ENCODE measurements at places on chromosomes 5 and 9. TPM values are rescaled to one million over a fixed set of nuclear protein-coding genes. Genes with fewer than 3 reads are reported as not detected.
A peak's percentile ranks its signal among the peaks of the same experiment; 100 is the strongest.

DNA sequence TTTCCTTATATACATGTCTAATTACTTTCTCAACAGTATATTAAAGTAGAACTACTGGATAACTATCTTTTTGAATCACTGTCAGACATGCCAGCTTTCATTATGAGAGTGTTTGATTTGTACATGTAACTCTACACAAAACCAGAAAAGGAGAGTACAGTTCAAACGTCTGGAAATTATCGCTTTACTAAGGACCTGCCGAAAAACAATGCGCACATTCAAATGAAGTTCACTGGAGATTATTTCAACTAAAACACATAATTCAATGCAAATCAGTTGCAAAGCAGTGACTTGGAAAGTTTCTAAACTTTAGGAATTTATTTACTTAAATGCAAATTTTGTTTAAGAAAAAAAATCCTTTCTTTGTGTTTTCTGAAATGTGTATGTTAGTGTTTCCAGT, 942.5 kb downstream of the EFNA5 start:
- H3K27ac ChIP-seq, result no peak overlapping the region
- DNase-seq, result no peak
- no peak overlapping the region for H3K4me3 ChIP-seq
- H3K27me3 ChIP-seq, result no peaks in the 10 kb centered on the region

- H3K4me1 ChIP-seq, result peaks cover 11% of the 10 kb centered on the region
- no peaks in the 10 kb centered on the region for H3K36me3 ChIP-seq
- no peaks in the 10 kb centered on the region for H3K27me3 ChIP-seq
- peak overlapping the region; percentile 86 for H3K4me3 ChIP-seq
- DNase-seq, result peak; percentile 68
Observed at GRCh38 chr9:27528886-27529315, 713 bp downstream of the MOB3B start.

DNA sequence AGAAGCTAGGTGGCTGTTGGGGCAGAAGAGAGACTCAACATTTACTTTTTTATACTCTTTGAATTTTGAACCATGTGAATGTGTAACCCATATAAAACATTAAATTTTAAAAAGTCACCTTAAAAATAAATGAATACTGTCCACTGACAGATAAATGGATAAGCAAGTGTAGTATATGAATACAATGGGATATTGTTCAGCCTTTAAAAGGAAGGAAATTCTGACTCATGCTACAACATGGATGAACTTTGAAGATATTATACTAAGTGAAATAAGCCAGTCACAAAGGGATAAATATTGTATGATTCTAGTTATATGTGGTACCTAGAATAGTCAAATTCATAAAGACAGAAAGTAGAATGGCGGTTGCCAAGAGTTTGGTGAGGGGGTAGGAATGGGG, 113.9 kb downstream of the TMEM174 start:
- no peak overlapping the region for H3K27ac ChIP-seq
- H3K4me3 ChIP-seq, result no peak overlapping the region
- DNase-seq, result no peak
- no peaks in the 10 kb centered on the region for H3K4me1 ChIP-seq

- H3K4me1 ChIP-seq, result no peaks in the 10 kb centered on the region
- H3K36me3 ChIP-seq, result no peaks in the 10 kb centered on the region
- H3K27me3 ChIP-seq, result no peaks in the 10 kb centered on the region
- H3K4me3 ChIP-seq, result no peak overlapping the region
Observed at GRCh38 chr5:32753051-32753450, 41.9 kb downstream of the NPR3 start.

GRCh38 chr9:121323449-121324151, 46.5 kb downstream of the STOM start:
- no peak for DNase-seq
- H3K4me3 ChIP-seq, result no peak overlapping the region
- H3K36me3 ChIP-seq, result peaks cover 48% of the 10 kb centered on the region
- H3K27ac ChIP-seq, result peak overlapping the region; percentile 87
- H3K4me1 ChIP-seq, result peaks cover 41% of the 10 kb centered on the region

DNA sequence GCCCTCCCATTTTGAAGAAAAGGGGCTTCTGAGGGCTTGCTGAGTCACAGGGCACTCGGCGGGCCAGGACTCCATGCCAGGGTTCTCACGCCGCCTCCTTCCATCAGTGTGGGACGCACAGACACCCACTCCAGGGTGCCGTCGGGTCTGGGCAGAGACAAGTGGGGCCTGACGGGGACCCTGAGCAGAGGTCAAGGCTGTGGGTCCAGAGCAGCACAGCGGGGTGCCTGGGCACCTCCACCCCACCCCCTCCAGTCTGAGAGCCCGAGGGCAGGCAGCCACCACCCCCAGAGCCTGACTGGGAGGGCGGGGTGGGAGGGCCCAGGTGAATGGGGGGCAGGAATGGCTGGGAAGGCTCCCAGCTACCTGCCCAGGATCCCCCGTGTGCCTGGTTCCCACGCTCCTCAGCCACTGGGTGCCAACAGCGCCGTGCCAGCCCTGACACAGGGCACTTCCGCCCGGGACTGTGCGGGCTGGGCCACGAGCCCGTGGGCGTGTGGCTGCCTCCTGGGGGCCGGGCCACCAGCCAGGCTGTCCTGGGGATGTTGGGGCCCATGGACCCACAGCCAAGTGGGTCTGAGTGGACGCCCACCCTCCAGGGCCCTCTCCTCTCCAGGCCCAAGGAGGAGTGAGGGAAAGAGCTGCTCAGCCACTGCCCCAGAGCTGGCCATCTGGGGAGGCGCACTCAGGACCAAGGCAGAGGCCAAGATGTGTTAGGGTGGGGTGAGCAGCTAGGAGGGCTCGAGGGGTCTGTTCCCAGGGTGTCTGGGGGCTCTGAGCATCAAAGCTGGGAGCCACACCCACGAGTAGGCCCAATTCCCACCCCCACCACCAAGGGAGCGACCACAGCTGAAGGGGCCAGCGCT, 10.1 kb upstream of the NRARP start:
- no peaks in the 10 kb centered on the region for H3K36me3 ChIP-seq
- H3K4me3 ChIP-seq, result no peak overlapping the region
- peaks cover 68% of the 10 kb centered on the region for H3K4me1 ChIP-seq
- peak overlapping the region; percentile 94 for H3K27ac ChIP-seq
- H3K27me3 ChIP-seq, result peaks cover 17% of the 10 kb centered on the region
- DNase-seq, result peak; percentile 44

GRCh38 chr5:167294882-167295680, 996.4 kb upstream of the WWC1 start:
- no peaks in the 10 kb centered on the region for H3K27me3 ChIP-seq
- H3K27ac ChIP-seq, result peak overlapping the region; percentile 47
- no peaks in the 10 kb centered on the region for H3K36me3 ChIP-seq
- no peak overlapping the region for H3K4me3 ChIP-seq

DNA sequence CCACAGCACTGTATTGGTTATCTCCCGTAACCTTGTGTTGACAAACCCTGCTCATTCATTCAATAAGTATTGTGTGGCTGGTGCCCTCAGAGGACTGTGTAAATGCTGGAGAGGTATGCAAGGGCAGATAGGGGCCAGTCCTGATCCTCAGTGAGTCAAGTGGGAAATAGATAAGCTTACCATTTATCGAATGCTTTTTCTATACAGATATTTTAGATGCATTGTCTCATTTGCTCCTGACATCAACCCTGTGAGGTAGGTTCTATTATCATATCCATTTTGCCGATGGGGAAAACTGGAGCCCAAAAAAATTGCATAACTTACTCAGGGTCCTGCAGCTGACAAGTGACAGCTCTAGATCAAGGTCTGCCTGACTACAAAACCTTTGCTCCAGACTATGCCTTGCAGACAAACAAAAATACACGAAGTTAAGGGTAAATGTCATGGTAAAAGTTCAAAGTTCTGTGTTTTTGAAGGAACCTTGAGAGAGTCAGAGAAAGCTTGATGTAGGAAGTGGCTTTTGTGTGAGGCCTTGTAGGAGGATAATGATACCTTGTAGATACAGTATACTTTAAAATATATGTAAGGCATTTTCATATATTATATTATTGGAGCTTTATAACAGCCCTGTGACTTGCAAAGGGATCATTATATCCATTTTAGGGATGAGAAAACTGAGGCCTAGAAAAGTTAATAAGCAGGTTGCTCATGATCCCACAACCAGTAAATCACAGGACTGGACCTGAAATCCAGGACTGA, 22.7 kb downstream of the CYFIP2 start:
- H3K27ac ChIP-seq, result no peak overlapping the region
- H3K4me3 ChIP-seq, result no peak overlapping the region
- no peaks in the 10 kb centered on the region for H3K36me3 ChIP-seq
- no peaks in the 10 kb centered on the region for H3K27me3 ChIP-seq

DNA sequence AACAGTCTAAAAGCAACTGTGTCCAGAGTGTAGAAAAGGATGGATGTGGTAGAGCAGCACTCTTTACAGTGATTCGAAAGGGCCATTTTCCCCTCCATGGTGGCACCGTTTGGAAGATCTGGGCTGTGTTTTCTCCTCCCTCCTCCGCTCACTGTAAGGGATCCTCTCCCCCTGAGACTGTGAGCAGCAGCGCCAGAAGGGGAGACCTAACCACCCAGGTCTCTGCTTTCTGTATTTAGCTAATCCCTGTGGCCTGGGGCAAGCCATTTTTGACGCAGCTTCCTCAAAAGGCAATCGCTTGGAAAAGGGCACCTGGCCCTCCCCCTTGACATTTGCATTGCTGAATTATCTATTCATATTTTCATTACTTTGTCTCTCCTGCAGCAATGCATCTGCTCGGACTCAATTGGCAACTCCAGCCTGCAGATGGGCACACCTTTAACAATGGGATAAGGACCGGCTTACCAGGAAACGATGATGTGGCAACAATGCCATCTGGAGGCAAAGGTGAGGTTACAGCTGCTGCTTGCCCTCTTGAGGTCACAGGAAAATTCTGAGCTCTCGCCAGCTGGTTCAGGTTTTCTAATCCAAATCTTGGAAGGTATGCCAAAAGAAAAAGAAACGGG, 244.3 kb upstream of the WWC1 start:
- H3K36me3 ChIP-seq, result no peaks in the 10 kb centered on the region
- no peak overlapping the region for H3K4me3 ChIP-seq
- DNase-seq, result peak; percentile 63
- no peaks in the 10 kb centered on the region for H3K4me1 ChIP-seq

DNA sequence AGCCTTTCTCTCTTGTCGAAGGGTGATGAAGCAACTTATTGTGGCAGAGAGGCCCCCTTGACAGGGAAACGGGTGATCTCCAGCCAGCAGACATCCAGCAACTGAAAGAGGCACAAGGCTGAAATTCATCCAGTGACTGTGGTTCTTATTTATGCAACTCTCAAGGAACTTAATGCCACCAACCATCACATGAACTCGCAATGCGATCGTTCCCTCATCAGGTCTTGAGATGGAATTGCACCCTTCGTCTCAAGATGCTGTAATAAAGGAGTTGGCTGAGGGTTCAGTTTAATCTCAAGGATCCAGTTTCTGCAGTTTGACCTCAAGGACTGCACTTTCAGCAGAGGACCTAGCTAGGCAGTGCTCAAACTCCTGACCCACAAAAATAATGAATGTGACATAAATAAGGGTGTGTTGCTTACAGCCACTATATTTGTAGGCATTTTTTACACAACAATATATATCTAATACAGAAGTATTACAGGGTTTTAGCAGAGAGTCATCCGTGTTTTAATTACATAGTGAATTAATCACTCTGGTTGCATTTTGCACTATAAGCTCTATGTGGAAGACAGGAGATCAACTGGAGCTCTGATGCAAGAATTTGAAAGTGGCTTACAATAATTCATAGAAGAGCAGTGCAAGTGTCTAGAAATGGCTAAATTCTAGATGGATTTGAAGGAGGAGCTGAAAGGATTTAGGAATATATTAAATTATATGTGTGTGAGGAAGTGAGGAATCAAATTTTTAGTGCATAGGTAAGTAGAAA, 957.8 kb upstream of the CTNND2 start:
- no peak overlapping the region for H3K27ac ChIP-seq
- no peak overlapping the region for H3K4me3 ChIP-seq
- DNase-seq, result no peak
- H3K27me3 ChIP-seq, result no peaks in the 10 kb centered on the region
- H3K36me3 ChIP-seq, result no peaks in the 10 kb centered on the region

- no peaks in the 10 kb centered on the region for H3K4me1 ChIP-seq
- no peak for DNase-seq
- no peak overlapping the region for H3K27ac ChIP-seq
- H3K4me3 ChIP-seq, result no peak overlapping the region
- H3K36me3 ChIP-seq, result no peaks in the 10 kb centered on the region
Observed at GRCh38 chr5:88287846-88288527, 19.3 kb upstream of the TMEM161B start.

DNA sequence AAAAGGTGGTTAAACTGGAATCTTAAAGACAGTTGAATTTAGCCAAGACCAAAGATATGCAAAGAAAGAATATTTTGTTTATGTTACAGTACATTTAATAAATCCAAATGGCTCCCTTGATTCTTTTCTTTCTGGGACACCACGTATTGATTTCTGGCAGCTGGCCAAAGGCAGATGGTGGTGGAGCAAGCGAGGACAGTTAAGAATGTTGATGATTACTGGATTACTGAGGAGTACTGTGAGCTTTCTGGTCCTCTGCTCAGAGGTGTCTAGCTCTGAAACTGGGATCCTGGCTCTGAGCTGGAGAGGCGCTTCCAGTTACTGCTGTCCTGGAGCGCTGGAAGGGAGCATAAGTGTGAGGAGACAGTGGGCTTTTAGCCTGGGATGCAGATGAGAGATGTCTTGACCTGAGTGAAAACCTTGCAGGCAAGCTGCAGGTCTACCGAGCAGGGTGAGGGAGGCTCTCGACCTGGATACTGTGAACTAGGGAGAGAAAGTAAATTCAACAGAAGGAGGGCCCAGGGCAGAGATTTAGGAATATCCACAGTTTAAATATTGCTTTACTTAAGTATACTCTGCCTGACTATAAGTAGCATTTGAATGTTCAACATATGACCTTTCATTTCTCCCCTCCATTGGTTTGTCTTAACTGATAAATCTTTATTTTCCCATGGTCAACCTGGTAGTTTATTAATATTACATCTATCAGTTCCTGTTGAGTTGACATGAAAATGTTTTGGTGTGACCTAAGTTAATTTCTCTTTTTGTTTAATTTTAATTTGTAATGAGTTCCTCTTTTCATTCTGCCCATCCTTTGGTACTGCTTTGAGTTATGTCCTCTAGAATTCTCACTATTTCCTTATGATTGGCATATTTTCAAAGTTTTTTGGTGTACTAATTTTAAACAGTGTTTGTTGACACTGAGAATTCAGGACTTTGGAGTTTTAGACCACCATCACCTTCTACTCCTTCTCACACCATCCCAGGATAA, 3.7 kb downstream of the SYK start:
- H3K27ac ChIP-seq, result peak overlapping the region; percentile 2
- peaks cover 15% of the 10 kb centered on the region for H3K27me3 ChIP-seq
- no peaks in the 10 kb centered on the region for H3K36me3 ChIP-seq
- DNase-seq, result no peak

DNA sequence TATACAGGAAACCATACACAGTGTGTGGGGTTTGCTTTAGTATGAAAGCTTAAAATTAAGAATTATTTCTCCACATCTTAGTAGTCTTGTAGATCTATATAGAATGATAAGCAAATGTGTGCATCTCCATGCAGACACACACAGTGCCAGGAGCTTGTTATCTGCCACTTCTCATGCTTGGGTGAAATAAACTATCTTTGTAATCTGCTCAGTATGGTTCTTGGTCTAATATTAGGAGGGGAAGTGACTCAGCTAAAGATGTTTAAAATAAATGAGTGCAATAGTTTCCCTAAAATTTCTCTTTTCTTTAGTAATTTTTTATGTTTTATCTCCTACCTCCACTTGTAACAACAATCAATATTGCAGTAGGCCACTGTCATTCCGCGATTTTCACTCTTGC, 689.6 kb downstream of the TAF11L14 start:
- no peak overlapping the region for H3K27ac ChIP-seq
- H3K4me1 ChIP-seq, result no peaks in the 10 kb centered on the region
- no peak overlapping the region for H3K4me3 ChIP-seq
- no peaks in the 10 kb centered on the region for H3K27me3 ChIP-seq

The ZDHHC21 gene
- total RNA-seq, result 20.6 TPM

The FOXD4L3 gene
- total RNA-seq, result not detected

The PLPPR1 gene
- 0.60 TPM for total RNA-seq

The LHX3 gene
- total RNA-seq, result not detected

The EIF4E1B gene
- total RNA-seq, result not detected

The CEP120 gene
- total RNA-seq, result 7.6 TPM
